ENCODE measurements at places on chromosomes 7 and 10. TPM values are rescaled to one million over a fixed set of nuclear protein-coding genes. Genes with fewer than 3 reads are reported as not detected.

GRCh38 chr10:109861081-109861480, 62.2 kb downstream of the XPNPEP1 start:
- H3K27me3 ChIP-seq: no peaks in the 10 kb centered on the region
- peaks cover 26% of the 10 kb centered on the region for H3K36me3 ChIP-seq
- H3K27ac ChIP-seq: no peak overlapping the region
- DNase-seq: no peak
- H3K4me1 ChIP-seq: no peaks in the 10 kb centered on the region
- H3K4me3 ChIP-seq: no peak overlapping the region

GRCh38 chr7:81414411-81414810, 355.4 kb downstream of the HGF start:
- H3K36me3 ChIP-seq: no peaks in the 10 kb centered on the region
- H3K27me3 ChIP-seq: no peaks in the 10 kb centered on the region
- DNase-seq: no peak
- no peaks in the 10 kb centered on the region for H3K4me1 ChIP-seq

- H3K4me1 ChIP-seq: no peaks in the 10 kb centered on the region
- no peak overlapping the region for H3K4me3 ChIP-seq
- DNase-seq: no peak
- H3K27me3 ChIP-seq: no peaks in the 10 kb centered on the region
These were observed 186.5 kb upstream of the GPR26 start for GRCh38 chr10:123479640-123480039.

- no peaks in the 10 kb centered on the region for H3K27me3 ChIP-seq
- no peak for DNase-seq
- H3K36me3 ChIP-seq: no peaks in the 10 kb centered on the region
These were observed 21.2 kb upstream of the BLOC1S2 start for GRCh38 chr10:100307684-100308083.

DNA sequence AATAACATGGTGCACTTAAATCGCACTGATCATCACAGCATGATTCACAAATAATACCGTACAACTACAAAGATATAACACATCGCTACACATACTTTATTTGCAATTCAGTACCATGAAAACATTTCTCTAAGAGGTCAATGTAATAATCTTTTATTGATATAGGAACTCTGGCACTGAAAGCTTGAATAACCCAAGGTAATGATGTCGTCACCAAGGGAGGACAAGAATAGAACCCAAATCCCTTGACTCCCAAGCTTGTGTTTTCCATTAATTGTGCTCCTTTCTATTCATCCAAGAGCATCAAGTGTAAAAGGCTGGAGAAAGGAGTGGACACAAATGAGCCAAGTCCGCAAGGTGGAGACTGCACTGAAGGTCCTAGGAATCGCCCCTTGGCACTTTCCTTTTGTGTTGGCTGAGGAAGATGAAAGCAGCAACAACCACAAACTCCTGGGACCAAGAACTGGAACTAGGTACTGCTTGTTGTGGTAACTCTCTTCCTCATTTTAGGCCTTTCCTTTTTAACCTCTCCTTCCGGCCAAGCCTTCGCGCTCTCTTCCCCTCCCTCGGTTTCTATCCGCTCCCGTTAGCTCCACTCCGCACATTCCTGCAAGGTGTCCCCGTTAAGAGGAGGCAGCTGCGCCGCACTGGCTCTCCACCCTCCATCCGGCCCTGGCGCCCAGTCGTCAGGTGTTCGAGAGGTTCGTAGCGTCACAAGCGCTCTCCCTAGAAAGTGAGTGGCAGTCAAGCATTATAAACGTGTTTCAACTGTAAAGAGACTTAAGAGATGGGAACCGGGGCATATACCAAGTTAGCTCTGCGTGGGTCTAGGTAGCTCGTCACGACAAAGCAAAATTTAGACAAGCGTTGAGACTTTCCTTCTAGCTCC, 1.0 kb upstream of the CBLL1 start:
- no peaks in the 10 kb centered on the region for H3K27me3 ChIP-seq
- H3K4me1 ChIP-seq: no peaks in the 10 kb centered on the region
- no peak for DNase-seq
- H3K4me3 ChIP-seq: peak overlapping the region; percentile 94
- H3K27ac ChIP-seq: peak overlapping the region; percentile 98

ASIC3 gene
- total RNA-seq: 1.2 TPM

SPDYE18 gene
- not detected for total RNA-seq
